ENCODE measurements at places on chromosomes 1 and 21.

DNA sequence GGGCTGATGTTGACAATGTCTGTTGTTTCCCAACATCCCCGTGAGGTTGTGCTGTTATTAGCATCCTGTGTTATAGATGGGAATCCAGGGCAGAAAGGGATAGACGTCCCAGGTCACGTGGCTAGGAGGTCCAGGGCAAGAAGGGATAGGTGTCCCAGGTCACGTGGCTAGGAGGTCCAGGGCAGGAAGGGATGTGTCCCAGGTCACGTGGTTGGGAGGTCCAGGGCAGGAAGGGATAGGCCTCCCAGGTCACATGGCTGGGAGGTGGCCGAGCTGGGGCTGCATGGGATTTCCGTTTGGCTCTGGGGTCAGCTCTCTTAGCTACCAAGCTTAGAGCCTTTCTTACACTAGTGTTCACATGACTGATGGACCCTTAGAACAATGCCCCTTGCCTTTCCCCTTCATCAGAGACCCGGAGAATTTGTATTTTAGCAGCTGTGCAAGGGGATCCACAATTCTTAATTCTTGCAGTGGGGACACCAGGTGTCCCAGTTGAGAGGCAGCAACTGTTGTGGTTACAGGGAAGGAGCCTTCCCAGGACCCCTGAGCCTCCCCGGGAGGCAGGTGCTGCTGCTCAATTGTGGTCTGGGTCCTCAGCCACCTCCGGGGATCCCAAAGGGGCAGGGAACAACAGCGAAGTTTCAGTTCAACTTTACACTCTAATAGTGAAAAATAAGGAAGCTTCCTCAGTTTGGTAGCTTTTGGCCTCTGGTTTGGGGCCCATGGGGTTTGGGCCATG lies 69.2 kb downstream of the UMODL1 start:
- no peak for DNase-seq

DNA sequence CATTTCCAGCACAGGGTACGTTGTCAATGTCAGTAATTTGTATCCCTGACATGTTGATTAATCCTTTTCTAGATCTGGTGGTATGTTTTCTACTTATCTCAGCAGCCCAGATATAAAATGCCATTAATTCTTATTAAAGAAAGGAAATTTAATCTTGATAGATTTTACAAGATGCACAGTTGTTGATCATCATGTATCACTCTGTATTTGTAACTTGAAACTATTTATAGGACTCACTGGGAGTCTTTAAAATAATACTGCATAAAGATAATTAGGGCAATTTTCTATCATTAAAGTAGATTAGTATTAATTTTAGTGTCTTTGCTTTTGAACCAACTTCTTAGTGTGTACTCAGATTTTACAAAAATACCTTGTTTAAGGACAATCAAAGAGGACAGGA lies 84.9 kb downstream of the GREM2 start:
- no peak for DNase-seq

GRCh38 chr1:229579059-229579673 lies 20.7 kb upstream of the ABCB10 start:
- DNase-seq, result no peak

- DNase-seq, result no peak
Measured at GRCh38 chr1:164576291-164577271, 17.6 kb downstream of the PBX1 start.

DNA sequence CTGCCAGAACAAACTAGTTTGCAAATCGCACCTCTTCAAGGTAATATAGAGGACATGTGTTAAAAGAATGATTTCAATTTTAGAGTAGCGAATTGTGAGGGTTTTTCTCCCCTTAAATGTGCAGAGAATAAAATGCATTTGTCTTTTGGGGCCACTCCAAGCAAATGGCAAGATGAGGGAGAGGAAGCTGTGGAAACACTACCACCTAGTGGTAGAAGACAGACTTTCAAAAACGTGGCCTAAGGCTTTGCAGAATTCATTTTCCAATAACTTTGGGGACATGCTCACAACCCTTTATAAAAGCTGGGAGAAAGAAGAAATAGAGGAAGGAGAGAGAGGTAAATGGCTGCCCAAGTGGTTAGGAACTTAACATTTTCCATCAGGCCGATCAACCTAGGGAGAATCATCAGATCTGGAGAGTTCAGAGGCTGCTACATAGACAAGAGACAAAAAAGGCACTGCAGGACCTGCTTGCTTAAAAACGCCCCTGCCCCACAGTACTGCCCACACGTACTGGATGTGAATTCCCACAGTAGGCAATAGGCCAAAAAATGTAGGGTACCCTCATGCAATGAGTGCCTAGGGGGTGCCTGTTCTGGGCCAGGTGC lies 15.7 kb upstream of the RCAN1 start:
- no peak for DNase-seq

DNA sequence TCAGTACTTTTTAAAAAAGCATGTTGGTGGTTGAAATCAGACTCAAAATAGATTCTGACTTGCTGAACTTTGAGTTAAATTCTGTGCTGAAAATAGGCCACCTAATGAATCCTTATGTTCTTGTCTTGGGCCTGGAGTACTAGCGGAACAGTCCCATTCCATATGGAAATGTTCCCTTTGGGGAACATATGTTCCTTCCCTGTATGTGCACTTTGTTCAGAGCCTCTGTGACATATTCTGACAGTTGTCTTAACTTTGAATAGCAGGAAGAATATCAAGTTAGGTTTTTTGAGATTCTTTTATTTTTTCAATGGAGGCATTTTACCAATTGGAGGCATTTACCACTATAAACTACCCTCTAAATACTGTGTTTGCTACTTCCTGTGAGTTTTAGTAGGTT lies 1667.8 kb downstream of the PLA2G4A start:
- no peak for DNase-seq

GRCh38 chr1:233055879-233056641 lies 105.6 kb downstream of the NTPCR start:
- no peak for DNase-seq

DNA sequence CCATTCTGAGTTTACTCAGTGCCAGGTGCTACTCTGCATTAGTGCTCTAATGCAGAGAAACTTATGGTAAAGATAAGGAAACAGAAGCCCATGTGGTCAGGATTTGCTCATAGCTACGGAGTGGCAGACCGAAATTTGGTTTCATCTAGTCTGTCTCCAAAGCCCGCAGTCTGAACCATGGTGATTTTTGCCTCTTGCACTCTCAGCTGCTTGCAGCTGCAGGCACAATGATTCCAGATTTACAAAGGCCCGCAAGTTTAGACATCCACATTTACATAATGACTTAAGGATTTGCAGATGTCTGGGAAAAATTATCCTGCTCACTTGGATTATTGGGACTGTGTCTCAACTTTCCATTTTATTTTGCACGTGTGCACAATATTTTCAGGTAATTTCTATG lies 161.3 kb upstream of the KCNJ6 start:
- no peak for DNase-seq

DNA sequence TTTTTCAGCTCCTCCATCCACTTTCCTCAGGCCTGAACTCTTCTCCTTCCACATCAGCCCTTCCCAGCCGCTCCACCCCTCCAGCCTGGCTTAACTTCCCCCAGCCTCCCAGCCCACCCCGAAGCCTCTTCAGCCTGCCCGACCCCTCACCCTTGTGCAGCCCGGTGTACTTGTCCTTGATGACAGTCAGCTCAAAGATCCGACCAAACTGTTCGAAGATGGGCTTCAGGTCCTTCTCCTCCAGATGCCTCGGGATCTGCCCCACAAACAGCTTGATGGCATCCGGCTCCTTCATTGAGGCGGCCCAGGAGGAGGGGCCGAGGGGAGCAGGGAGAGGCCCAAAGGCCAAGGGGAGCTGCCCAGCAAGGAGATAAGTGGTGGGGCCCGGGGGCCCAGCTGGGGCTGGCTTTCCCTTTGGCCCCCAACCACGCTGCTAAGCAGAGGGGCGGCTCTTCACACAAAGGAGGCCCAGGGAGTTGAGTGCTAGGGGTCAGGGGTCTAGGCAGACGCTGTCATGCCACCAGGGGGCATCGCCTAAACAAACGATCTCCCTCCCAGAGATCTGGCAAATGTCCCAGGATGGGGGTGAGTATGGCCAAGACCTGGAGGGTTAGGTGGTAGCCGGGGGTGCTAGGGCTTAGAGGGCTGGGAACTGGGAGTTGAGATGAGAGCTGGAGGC lies 738 bp downstream of the CELF3 start:
- DNase-seq, result no peak

GRCh38 chr1:51850420-51851223 lies 27.9 kb downstream of the NRDC start:
- DNase-seq, result no peak

DNA sequence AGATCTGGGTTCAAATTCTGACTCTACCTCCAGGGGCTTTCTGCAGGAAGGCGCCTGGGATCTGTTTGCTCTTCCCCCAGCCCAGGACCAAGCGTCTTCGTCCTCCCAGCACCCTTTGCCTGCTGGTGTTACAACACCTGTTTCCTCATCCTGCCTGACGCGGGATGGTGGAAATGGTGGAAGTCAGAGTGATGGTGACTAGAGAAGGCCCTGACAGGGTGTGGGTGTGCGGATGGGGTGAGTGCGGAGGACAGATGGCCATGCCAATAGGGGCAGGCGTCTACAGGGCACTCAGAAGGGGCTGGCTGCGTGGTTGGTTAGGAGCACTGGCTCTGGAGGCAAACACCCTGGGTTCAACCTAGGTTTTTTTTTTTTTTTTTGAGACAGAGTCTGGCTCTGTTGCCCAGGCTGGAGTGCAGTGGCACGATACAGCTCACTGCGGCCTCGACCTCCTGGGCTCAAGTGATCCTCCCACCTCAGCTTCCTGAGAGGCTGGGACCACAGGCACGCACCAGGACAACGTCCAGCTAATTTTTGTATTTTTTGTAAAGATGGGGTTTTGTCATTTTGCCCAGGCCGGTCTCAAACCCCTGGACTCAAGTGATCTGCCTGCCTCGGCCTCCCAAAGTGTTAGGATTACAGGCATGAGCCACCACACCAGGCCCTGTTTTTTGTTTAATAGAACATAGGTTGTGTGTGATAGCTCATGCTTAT lies 1.5 kb downstream of the THEMIS2 start:
- DNase-seq, result no peak

DNA sequence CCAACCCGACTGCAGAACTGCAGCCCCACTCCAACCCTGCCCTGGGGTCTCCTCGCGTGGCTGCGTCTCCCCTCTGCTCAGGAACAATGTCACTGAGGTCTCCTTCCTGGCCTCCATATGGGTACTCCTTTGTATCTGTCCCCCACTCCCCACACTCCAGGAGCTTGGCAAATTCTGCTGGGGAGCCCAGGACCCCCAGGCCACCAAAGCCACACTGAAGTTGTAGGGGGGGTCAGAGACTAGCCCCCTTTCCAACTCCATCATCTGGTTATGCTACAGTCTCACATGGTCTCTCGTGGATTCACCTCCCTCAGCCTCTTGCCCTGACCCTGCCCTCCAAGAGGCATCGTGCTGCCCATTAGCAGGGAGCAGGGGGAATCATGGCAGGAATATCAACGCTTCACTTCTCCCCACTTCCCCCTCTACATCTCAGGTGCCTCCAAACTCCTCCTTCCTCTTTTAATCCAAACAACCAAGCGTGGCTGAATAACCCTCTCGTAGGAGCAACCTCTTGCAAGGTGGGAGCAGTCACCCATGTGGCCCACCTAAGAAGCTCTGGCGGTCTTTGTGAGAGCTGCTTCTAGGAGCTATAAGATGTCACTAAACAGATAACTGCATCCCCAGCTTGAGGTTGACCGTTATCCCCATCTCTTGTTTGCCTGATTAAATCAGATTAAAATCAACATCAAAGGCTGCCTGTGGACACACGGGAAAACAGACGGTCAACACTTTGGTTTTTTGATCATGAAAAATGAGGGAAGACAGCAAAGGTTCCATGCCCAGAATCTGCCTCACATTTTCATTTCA lies 86.4 kb downstream of the MIS18A start:
- DNase-seq, result no peak

DNA sequence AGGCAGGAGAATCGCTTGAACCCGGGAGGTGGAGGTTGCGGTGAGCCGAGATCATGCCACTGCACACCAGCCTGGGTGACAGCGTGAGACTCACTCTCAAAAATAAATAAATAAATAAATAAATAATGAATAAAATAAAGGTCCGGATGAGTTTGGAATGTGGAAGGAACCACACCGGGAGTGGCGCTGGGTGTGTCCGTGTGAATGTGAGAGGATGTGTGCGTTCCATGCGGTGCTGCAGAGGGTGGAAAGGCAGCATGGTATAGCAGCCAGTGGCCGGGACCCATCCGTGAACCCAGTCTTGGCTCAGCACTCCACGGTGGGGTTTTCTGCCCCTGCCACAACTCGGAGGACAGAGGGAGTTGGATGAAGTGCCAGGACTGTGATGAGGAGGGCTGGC lies 56.2 kb upstream of the POFUT2 start:
- DNase-seq, result no peak

DNA sequence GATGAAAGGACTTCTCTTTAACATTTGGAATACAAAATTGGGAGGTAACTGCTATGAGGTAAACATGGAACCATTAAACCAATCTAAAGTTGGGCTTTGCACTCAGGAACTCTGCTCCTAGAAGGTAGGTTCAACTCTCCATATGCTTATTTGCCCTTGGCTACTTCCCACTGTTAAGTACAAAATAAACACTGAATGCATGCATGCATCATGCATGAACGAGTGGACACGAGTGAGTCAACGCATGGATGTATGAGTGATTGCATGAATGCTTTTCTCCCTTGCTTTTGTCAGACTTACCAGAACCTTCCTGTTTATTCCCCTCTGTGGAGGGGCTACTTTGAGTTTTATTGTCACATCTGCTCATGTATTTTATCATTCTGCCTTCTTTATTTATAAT lies 42.4 kb upstream of the RUNX1 start:
- DNase-seq, result no peak

- DNase-seq, result no peak
Measured at GRCh38 chr1:167584581-167584980, 31.0 kb upstream of the CREG1 start.

DNA sequence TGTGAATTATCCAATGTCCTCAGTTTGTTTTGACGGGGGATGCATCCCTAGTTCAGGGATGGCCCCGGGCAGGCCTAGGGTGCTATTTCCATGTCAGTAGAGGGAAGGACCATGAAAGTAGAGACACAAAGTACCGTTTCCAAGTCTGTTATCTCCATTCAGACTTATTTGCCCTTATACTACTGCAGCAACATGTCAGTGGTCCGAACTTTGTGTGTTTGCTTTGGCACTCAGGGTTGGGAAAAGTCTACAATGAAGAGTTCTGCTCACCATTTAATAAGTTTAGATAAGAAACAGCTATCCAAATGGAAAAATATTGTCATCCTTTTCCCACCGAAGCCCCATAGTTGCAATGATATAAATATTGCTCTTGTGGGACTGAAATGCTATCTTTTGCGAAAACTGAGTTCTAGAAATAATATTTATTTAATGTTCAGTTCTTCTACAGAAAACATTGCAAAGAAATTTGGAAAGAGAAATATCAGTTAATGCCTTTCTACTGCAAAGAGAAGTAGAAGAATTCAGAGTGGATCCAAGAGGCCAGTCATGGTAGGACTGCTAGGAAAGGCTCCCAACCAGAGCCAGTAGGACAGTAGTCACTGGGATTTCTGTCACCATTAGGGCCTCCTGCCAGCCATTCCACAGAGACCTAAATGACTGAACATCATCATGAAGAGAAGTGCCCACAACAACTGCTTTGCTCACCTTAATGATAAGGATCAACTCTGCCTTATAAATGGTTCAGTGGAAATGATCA lies 11.5 kb upstream of the AGT start:
- DNase-seq, result no peak
